ENCODE measurements at places on chromosomes 12 and 14.

DNA sequence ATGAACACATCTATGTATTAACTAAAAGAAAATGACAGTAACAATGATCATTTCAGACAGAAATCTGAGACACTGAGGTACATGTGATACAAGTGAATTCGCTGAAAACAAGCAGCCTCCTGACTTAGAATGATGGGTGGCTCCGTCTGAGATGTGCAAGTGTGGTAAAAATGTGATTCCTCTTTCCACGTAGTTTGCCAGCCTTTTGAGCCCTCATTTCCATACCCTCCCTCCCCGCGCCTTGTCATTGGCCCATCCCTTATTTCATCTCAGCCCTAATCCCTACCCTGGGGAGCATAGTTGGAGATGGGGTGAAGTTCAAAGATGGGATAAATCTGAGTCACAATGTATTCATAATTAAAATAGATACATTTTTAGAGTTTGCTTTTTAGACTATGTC, 107.8 kb downstream of the BMP4 start:
- DNase-seq: no peak

DNA sequence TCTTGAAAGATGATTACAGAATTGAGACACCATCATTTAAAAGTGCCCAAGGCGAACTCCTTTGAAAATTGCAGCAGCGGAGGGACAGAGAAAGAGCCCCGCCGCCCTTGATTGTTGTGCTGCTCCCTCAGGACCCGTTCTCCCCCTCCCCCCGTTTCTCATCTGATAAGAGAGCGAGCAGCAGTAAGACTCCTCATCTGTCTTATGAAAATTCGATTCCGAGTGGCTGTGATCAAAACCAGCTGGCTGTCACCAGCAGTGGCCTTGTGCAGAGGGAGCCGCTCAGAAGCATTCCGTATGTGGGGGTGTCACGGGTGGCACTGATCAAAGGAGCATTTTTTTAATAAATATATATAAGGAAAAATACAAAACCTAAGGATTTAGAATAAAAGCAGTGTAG, 78.0 kb upstream of the GPATCH2L start:
- no peak for DNase-seq

DNA sequence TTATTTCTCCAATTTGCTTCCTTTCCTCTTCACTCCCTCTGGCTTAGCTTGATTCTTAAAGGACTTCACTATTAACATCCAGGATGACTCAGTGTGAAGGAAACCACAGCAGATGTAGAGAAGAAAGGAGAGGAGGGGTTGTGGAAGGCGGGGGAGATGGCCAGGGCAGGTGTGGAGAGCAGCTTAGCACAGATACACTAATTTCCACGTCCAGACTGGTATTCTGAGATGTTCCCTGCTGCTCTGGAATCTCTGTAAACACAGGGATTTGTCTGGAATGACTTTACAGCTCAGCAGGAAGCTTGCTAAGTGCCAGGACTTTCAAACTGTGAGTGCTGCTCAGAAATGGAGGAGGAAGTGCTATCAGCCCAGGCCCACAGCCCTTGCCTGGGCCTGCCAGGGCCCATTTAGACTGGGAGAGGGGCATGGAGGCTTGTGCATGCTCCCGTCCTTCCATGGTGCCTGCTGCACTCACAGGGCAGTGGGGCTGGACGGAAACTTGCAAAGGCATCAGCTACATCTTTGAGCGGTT, 202.5 kb upstream of the DDHD1 start:
- DNase-seq: no peak

DNA sequence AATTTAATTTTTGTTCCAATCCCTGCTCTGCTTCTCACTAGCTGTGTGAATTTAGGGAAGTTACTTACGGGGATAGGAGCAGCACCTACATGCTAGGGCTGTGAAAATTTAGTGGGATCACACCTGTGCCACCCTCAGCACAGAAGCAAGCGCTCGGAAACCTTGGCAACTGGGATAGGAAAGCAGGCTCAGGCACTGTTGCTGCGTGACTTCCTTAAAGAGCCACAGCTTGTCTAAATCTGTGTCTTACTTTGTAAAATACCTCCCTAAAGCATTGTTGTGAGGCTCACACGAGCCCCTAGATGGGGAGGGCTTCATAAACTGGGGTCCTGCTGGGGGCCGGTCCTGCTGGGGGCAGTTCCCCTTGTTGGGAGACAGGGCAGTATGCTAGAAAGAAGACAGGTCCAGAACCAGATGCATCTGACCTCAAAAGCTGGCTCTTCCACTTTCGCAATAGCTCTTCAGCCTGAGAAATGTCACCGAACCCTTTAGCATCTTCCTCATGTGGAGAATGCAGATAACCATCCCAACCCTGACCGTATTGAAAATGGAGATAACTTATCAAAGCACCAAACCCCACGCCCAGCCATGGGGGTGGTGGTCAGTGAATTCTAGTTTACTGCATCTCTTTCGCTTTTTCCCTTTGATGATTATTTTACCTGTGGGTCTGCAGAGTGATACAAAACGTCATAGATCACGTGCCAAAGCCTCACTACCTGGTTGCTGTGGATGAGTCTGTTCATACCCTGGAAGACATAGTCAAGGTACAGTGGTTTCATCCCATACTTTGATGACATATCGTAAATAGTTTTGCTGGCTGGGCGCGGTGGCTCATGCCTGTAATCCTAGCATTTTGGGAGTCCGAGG, 54.1 kb downstream of the AK7 start:
- DNase-seq: no peak

GRCh38 chr14:93369713-93370266, 22.8 kb downstream of the COX8C start:
- no peak for DNase-seq
